ENCODE measurements at places on chromosomes 5 and 9. TPM values are rescaled to one million over a fixed set of nuclear protein-coding genes. Genes with fewer than 3 reads are reported as not detected.

SPINK6 gene
- total RNA-seq = not detected

PROB1 gene
- total RNA-seq = 2.5 TPM

TNFSF15 gene
- 1.3 TPM for total RNA-seq

TTC23L gene
- under 0.01 TPM for total RNA-seq

SV2C gene
- total RNA-seq = not detected

JMY gene
- total RNA-seq = 10.7 TPM

SKP1 gene
- 304 TPM for total RNA-seq

PCDHB12 gene
- 0.33 TPM for total RNA-seq

TRPM6 gene
- total RNA-seq = 0.07 TPM

SPEF2 gene
- total RNA-seq = 0.88 TPM
